ENCODE measurements at places on chromosomes 12 and 14.

DNA sequence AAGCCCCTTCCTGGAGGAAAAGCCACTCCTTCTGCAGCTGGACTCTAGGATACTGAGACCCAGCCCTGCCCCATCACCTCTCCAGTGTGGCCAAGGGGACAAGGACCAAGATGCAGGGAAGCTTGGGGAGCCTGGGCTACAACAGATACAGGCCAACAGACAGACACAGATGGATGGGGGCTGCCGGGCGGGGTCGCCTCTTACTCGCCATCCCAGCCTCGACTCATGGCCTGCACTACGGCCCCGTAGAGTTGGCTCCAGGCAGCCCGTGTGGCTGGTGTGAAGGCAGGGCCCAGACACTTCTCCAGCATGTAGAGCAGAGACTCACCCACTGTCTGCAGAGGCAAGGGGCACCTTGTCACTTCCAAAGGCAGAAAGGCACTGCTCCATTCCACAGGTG, 4.7 kb downstream of the NGB start:
- DNase-seq: no peak

GRCh38 chr12:127963933-127964332, 303.0 kb upstream of the TMEM132C start:
- no peak for DNase-seq

- peak; percentile 42 for DNase-seq
Measured at GRCh38 chr12:117367006-117367638, 5.7 kb upstream of the NOS1 start.

DNA sequence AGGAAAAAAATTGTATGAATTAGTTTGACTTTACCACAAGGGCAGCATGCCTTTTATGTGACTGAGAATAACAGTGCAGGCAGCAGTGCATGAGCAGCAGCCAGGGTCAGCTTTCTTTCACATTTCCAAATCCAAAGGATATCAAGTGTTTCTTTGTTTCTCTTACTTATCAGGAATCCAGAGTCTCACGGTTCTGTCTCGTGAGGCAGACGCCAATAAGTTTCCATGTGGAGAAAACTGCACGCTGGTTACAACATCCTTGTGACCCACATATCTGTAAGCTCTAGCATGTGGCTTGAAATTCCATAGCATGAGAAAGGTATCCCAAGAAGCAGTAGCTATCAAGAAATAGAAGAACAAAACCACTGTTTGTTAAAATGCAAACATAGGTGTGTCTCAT, 27.6 kb downstream of the GALNT4 start:
- DNase-seq: no peak

GRCh38 chr12:115011703-115012102, 327.7 kb upstream of the TBX3 start:
- DNase-seq: no peak

DNA sequence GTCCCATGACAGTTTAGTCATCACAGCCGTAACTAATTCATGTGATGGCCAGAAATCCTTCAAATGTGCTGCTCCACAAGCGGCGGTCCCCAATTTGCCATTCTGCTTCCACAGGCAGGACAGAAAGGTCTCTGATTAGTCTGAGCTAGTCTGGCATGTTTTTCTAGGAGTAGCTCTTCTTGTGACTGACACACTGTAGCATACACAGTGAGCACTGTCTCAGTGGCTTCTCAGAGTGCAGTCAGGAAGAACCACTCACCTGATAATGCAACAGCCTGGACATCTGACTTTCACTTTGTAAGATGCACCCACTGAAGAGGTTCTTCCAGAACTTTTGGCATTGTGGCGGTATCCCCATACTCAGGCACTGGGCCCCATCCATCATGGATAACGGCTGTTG, 1266.2 kb downstream of the TMEM121 start:
- DNase-seq: no peak

DNA sequence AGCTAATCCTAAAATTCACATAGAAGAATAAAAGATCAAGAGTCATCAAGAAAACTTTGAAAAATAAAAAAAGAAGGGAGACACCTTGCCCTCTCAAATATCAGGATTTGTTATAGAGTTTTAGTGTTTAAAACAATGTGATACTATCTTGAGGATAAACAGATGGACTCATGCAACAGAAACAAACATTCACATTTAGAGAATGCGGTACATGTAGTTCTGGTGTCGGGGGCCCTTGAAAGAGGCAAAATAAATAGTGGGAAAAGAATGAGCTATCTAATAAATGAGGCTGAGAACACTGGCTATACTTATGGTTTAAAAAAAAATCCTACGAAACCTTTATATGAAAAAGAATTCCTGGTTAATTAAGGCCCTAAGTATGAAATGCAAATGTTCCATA, 127.7 kb downstream of the LLPH start:
- no peak for DNase-seq

- no peak for DNase-seq
Measured at GRCh38 chr12:46678426-46678825, 147.4 kb downstream of the SLC38A4 start.

DNA sequence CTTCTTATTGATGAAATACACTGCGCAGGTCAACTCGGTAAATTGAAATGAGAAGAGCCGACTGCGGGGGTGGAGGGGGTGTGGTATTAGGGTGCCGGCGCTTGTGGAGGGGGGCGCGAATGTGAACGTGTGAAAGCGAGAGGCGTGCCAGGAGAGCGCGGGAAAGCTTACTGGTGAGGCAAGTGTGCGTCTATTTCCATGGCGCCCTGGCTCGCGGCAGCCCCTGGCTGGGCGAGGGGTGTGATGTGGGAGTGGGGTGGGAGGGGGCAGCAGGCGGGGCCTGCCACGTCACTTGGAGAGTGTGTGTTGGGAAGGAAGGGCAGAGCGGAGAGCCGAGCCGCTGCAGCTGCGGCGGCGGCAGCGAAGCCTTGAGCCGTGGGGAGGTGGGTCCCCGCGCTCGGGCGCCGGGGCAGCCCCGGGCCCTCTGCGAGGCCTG, 88.8 kb downstream of the GALNT8 start:
- DNase-seq: no peak

DNA sequence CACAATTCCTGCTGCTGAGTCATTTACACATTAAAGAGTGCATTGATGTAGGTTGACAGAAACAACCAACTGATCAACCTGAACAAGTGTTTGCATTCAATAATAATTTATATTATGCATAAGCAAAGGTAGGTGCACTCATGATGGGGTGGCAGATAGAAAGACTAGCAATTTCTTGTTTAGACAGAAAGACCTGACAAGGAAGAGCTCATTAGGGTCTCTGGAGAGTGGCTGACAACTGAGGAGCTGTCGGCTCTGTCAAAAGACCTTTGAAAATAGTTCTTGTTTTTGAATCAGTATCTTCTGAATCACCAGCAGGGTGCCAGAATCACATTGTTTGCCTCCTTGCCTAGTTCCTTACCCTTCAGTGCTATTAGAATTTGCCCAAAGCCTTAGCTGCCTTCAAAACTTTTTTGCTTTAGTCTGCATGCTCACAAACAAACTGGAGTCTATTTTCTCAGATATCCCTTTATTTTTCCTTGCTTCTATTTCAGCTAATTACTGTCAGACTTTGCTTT, 234.7 kb downstream of the BTG1 start:
- no peak for DNase-seq

DNA sequence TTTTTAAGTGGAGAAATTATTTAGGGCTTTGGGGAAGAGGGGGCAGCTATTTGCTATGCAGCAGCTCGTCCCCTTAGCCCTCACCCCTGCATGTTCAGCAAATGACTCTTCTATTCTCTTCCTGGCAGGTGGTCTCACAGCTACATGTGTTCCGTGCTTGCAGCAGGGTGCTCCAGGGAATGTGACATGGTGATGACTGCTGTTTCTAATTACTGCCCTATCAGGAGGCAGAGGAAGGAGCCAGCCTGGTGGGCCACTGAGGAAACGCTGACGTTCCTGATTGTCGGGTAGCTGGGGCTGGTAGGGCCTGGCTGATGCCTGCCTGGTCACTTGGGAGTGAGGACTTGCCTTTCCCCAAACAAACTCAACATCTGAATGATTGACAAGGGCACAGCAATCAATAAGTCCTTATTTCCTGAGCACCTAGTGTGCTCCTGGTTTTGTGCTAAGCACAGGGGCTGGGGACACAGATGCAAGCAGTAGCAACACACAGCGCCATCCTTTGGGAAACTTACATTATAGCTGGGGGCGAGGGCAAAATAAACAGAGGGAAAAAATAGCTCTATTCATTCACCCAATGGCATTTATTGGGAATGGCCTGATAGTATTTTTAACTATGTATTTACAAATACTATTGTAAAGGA, 377.8 kb downstream of the FUT8 start:
- no peak for DNase-seq

DNA sequence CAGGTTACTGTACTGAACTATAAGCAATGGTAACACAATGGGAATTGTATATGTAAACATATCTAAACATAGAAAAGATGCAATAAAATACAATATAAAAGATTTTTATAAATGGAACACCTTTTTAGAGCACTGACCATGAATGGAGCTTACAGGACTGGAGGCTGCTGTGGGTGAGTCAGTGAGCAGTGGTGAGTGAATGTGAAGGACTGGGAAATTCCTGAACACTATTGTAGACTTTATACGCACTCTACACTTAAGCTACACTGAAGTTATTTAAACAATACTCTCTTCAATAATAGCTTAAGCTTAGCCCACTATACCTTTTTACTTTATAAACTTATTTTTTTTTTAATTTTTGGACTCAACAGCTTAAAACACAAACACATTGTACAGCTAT, 313.5 kb downstream of the KCNC2 start:
- no peak for DNase-seq

DNA sequence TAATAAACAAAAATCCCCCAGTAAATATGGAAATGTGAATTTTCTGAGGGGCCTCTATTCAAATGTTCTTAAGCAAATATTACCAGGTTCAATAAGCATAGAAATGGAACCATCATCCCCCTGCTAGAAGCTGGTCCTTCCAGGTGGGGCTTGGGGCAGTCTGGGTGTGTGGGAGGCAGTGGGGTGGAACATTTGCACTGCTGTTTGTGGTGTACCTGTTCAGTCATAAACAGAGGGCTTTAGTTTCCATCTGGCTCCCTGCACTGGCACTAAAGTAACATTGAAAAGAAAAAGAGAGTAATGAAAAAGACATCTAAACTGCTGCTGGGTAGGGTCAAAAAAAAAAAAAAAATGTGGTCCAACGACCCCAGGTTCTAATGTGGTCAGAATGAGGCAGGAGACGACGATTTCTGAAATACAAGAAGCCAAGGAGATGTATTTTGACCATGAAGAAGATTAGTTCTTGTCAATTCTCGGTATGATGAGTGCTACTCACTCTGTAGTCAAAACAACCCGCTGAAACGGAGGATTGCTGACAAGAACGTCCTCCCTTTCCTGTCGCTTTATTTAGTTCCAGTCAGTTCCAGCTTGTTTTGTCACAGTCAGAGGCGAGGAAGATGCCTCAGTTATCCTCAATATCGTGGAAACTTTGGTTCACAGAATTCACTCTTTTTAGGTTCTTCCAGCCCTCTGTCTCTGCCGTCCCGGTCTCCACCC, 44.2 kb upstream of the MANSC4 start:
- no peak for DNase-seq

- DNase-seq: no peak
Measured at GRCh38 chr12:68158432-68158831, 1.1 kb downstream of the IFNG start.

DNA sequence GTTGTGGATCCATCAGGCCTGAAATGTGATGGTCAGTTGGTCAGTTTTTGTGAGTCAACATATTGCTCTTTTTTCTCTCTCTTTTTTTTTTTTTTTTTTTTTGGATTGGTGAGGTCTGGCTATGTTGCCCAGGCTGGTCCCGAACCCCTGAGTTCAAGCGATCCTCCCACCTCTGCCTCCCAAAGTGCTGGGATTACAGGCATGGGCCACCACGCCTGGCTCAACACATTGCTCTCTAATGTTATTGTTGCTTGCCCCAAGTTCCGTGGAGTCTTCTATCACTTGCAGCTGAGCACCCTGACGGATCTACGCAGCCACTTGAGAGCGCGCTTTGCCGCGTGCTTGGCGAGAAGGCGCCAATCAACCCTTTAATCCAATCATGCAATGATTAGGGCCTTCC, 69.5 kb upstream of the DIO3 start:
- DNase-seq: no peak

- no peak for DNase-seq
Measured at GRCh38 chr12:127480775-127481314, 786.1 kb upstream of the TMEM132C start.

- no peak for DNase-seq
Measured at GRCh38 chr12:43812926-43813325, 6.8 kb upstream of the TWF1 start.

DNA sequence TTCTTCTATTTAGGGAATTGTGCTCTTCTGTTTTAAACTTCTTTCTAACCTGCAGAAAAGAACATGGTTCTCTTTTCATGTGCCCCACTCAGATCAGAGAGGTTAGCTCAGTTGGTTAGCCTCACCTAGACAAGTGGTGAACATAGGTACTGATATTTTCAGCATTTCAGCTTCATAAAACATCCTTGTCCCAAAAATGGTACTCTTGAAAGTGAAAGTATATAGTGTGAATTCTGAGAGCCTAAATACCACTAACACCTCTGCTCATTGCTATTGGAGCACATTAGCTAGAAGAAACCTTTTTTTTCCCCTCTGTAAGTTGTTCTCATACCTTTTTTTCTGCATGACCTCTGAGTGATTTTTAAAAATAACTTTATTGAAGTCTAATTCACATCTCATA, 17.6 kb downstream of the UBE3B start:
- no peak for DNase-seq

- no peak for DNase-seq
Measured at GRCh38 chr12:77553976-77554619, 276.6 kb upstream of the NAV3 start.

DNA sequence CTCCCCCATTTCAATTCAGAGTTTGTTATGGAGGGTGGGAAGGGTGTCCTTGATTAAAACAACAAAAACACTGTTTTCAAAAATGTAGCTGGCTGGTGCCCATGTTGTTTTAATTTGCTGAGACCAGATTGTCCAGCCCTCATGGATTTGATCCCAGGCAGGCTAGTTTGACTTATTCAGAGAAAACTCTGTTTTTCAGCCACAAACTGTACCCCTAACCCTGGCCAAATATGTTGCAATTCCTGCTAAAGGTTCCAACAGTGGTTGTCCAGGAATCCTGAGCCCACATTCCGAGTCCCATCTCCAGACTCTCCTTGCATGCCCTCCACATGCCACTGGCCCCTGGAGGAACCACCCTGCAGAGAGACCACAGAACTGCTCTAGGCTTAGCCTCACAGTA, 36.0 kb downstream of the MAP1LC3B2 start:
- no peak for DNase-seq

DNA sequence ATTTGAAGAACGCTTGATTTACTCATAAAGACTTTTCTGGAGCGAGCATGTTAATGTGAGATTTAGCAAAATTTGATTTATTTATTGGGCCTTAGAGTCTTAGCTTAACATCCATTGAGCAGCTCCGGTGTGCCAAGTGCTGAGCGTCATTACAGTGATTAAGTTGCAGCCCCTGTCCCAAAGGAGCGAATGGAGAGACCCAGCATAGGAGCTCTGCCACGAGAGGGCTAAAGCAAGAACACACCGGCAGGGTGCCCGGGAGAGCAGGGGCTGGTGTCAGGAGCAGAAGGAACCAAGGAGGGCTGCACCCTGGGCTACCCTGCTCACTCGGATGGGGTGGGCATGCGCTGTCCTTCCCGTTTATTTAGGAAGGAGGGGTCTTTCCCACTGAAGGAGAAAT, 50.6 kb downstream of the PPP2R5C start:
- DNase-seq: no peak

- DNase-seq: no peak
Measured at GRCh38 chr14:94625353-94625635, 13.1 kb downstream of the SERPINA3 start.

- DNase-seq: no peak
Measured at GRCh38 chr12:72493407-72493806, 221.2 kb downstream of the TRHDE start.

Measured in LNCaP clone FGC (cell line).